ENCODE measurements at places on chromosomes 11 and 22.

DNA sequence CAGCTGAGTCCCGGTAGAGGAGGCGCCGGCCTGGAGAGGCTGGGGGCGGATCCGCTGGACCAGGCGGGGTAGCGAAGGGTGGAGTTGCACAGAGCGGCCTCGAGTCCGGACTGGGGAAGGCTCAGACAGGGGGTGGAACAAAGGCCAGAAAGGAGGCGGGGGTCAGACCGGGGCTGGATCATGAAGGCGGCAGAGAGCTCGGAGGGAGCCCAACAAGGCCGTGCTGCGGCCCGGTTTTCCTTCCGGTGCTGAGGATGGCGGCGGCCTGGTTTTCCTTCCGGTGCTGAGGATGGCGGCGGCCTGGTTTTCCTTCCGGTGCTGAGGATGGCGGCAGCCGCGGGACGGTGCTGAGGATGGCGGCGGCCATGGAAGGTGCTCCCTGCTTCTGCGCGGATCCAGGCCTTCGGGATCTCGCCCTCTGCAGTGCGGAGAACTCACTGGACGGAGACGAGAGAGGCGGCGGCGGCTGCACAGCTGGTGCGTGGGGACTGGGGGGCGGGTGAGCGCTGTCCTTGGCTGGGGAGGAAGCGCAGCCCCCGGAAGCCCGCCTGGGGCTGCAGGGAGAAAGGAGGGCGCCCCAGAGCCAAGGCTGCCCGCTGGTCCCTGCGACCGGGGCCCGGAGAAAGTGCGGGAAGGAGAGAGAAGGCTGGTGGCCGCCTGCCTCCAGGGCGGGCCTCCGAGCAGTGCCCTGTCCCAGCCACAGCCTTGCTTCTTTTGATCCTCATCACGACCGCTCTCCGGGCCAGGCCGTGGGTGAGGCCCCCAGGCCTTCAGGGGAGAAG, 350.4 kb upstream of the B3GAT1 start:
- DNase-seq, result no peak

DNA sequence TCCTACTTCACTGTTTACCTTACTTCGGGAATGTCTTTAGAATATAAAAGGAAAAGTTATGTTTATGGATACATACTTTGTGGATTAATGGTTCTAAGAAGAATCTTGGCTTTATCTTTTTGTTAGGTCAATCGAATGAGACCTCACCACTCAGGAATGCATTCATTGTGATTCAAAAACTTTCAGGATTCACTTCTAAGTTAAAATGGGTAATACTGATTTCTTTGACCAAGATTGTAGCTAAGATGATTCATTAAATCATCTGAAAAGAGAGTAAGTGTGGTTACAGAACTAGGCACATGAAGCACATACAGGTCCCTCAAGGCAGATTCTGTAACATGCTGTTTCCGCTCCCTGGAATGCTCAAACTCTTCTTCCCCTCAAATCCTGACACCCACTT, 716.4 kb downstream of the KCNA4 start:
- DNase-seq, result no peak

DNA sequence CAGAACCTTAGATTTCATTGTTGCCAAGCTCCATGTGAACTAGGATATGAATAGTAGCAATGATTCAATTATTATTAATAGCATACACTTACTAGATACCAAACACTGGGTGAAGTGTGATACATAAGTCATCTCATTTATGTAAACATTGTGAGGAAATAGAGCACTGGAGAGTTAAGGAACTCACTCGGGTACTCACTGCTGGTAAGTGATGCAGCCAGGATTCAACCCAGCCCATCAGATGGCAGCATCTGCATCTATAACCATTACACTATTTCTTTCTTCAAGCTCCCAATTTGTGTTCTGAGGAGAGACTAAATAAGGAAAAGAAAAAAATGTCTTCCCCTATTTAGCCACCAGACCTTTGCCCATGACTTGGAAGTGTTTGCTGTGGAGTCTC, 10.2 kb upstream of the ALG8 start:
- no peak for DNase-seq

DNA sequence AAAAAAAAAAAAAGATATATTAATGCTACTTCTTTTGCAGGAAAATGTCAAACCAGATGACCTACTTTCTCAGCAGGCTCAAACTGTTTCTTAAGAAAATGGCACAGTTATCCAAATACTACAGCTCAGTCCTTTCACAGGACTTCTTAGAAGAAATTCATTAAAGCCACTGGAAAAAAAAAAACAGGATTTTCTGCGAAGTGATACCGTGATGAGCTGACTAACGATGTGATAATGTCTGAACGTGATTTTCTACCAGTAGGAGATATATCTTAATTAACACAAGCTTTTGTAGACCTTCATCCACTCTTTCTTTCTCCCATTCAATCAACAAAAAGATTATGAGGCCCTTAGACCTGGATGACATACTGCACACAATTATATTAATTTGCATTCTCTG, 132.4 kb downstream of the NOX4 start:
- no peak for DNase-seq

GRCh38 chr11:130006929-130007328, 4.3 kb upstream of the PRDM10 start:
- DNase-seq, result no peak

GRCh38 chr11:116913000-116913399, 75.6 kb upstream of the APOA1 start:
- DNase-seq, result no peak

- no peak for DNase-seq
Measured at GRCh38 chr11:116471608-116472256, 301.1 kb downstream of the BUD13 start.

- DNase-seq, result no peak
Measured at GRCh38 chr11:93295921-93296575, 34.5 kb upstream of the DEUP1 start.

DNA sequence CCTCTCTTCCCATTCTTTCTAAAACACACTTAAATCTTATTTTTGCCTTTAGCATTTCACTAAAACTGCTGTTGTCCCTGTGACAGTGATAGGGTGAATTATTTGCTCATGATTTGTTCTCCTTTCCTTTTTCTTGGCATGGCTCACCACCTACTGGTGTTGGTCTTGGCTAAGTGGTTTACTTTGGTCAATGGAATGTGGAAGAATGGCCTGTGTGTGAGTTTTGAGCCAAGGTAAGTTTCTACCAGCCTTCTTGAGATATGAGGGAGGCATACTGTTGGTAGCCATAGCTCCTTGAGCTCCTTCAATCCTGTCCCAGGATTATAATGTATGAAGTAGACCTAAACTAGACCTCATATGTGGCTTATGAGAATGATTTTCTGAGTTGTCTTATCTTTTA, 506.3 kb upstream of the RAG2 start:
- DNase-seq, result no peak

DNA sequence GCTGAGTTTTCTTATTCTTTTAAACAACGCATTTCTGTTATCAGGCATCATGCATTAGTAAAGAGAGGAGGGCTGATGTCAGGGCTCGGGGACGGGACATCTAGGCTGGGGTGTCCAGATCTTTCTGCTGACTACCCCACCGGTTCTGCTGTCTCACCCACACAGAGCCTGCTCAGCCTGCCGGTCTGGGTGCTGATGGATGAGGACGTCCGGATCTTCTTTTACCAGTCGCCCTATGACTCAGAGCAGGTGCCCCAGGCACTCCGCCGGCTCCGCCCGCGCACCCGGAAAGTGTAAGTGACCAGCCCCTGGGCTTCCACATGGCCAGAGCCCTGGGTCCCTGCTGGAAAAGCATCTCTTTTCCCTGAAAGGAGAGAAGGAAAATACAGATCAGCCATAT, 9.4 kb downstream of the NCF4 start:
- no peak for DNase-seq

DNA sequence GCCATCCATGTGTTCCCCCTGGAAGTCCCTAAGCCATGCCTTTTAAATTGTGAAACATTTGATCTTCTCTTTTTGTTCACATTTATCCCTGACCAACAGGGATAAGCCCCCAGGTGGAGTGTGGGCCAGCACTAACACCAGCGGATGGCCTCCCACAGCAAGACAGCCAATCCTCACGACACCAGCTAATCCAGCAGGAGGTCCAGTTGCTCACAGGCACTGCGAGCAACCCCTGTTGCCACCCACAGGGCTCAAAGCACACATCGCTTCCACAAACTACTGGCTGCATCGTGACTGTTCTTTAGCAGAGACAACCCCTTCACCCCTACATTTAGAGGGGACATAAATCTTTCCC, 2.0 kb downstream of the PCSK7 start:
- DNase-seq, result no peak

- no peak for DNase-seq
Measured at GRCh38 chr22:19125474-19126308, 3.5 kb upstream of the DGCR2 start.
